ENCODE measurements at places on chromosomes 7 and 10.
A peak's percentile ranks its signal among the peaks of the same experiment; 100 is the strongest.

DNA sequence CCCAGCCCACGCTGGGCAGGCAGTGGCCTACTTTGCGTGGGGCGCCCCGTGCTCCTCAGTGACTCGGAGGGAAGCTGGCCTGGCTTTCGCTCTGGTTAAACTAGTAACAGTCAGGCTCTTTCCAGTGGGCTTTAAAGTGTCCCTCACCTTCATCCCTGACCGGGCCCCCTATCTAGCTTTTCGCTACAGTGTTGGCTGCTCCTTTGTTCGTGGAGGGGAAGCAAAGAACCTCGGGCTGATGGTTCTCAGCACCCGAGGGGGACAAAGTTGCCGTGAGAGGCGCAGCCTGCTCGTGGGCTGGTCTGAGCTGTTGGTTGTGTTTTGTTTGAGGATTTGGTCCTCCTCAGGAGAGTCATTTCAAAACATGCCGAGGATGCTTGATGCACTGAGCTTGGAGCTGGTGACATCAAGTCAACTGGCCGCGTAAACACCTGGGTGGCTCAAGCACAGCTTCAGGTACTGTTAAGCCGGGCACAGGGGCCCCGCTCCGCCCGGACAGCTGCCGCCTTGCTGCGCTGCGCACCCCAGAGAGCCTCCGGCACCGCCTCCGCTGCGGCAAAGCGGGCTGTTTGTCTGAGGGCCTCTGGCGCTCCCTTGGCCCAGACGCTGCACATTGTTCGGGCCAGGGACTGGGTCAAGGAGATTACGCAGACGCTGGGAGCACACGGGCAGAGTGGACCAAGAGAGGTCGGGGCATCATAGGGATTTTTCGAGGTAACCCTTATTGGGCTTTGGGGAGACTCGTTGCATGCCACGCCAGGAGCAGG lies 1.6 kb downstream of the DLX6 start:
- DNase-seq, result no peak

DNA sequence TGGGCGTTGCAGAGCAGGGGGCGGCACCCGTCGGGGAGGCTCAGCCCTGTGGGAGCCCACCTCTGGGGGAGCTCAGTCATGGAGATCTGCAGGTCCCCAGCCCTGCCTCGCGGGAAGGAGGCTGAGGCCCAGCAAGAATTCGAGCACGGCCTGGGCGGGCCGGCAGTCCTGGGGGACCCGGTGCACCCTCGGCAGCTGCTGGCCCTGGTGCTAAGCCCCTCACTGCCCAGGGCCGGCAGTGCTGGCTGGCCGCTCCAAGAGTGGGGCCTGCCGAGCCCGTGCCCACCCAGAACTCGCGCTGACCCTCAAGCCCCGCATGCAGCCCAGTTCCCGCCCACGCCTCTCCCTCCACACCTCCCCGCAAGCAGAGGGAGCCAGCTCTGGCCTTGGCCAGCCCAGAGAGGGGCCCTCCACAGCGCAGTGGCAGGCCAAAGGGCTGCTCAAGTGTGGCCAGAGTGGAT lies 76.2 kb downstream of the TMEM26 start:
- no peak for DNase-seq

DNA sequence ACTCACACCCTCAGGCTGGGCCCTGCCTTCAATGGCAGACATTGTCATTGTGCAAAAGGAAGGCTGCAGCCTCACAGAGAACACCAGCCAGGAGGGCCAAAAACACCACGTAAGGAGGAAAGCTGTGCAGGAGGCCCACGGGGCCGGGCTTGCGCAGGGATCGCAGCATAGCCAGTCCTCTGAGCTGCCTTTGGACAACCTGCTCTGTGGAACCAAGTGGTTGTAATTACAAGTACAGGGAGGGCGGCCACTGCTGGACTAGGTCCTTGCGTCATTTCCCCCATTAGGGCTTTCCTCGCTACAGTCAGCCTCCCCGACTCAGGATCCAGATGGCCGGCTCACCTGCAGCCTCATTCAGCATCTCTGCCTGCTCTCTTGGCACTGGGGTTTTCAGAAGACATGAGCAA lies 66.9 kb downstream of the FAM53B start:
- no peak for DNase-seq

DNA sequence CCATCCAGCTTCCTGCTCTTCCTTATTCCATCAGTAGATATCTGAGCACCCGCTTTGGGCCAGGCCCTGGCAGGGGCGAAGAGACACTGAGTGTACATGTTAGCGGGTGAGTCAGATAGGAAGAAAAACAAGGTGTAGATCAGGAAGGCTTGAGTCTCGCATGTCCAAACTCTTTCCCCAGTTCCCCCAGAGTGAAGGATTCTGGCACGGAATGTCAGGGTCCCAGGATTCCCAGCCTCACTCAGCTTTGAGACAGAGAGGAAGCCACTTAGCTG lies 24.1 kb upstream of the CHST15 start:
- DNase-seq, result no peak

DNA sequence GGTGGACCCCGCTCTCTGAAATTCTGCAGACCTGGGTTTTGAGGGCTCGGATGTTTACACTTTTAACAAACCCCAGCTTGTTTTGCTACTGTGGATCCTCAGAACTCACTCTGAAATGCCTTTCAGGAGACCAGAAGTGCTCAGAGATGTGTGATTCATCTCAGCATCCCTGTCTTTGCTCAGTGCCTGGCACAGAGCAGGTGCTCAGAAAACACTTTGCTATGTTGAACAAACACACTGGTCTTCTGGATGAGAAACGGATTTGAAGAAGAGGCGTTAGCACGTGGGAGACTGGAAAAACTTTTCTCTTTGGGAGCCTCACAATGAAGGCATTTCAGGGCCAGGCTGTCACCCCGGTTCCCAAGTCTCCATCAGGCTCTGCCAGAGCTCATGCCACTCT lies 53.3 kb downstream of the SH3PXD2A start:
- no peak for DNase-seq

DNA sequence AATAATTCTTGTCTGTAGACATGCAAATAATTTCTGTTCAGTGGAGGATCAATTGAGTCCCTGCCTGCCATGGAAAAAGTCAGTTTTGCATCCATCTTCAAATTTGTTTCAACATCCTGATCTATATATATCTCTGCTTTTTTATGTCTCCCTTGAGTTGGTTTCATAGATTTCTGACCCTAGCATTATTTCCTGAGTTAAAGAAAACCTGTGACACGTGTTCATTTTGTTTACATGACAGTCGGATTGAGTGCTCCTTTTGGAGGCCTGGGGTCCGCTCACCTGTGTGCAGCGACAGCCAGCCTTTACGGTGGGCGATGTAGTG lies 674 bp downstream of the MRPS24 start:
- DNase-seq, result peak; percentile 7

GRCh38 chr10:67926951-67927350 lies 42.5 kb downstream of the SIRT1 start:
- no peak for DNase-seq

GRCh38 chr7:52920977-52921376 lies 114.5 kb upstream of the POM121L12 start:
- DNase-seq, result no peak

- no peak for DNase-seq
Observed at GRCh38 chr7:81676813-81677212, 93.0 kb downstream of the HGF start.

DNA sequence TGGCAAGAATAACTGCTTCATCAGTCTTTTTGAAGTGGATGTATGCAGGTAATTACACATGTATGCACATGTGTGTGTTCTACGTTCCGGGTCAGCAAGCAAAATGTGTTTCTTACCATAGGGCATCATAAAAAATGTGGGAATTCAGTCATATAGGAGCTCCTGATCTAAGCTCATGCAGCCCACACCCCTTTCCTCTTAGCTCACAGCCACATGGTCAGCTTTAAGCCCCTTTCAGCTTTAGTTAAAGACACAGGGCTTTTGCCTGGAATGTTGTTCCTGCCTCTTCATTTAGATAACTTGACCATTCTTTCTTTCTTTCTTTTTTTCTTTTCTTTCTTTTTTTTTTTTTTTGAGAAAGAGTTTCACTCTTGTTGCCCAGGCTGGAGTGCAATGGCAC lies 258.1 kb downstream of the RPS24 start:
- DNase-seq, result no peak

Measured in fibroblast of villous mesenchyme (primary cell).